ENCODE measurements at places on chromosomes 5 and 9.

GRCh38 chr9:124014956-124015660 is 3.5 kb downstream of the LHX2 start:
- no peak for DNase-seq

DNA sequence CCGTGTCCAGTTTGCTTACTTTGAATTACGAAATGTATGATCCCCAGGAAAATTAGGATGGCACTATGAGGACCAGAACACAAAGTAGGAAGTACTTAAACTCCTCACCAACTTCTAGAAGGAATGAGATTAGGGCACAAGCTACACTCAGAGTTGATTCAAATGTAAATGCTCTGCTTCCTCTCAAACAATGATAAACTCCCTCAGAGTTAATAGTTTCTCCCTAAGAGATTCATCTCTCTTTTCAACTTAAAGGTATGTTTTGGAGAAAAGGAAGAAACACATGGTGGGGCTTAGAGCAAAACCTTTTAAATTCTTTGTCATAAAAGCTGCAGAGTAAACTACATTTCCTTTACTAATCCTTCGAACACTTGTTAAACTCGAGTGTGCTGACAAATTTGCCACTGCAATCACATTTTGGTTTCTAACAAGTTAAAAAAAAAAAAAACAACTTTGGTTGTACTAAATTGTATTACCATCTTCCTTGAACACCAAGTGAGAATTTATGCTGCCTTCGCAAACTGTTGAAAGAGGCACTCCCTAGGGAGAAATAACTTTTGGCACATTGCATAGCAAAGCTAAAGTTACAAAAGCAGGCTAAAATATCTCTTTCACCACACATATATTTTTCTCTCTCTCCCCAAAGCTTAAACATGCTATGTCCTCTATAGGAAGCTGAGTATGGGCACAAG is 66.6 kb downstream of the DENND1A start:
- no peak for DNase-seq

- DNase-seq: no peak
Measured at GRCh38 chr5:99314721-99315120, 385.9 kb upstream of the CHD1 start.

- no peak for DNase-seq
Measured at GRCh38 chr5:139653616-139654015, 5.5 kb downstream of the CXXC5 start.

DNA sequence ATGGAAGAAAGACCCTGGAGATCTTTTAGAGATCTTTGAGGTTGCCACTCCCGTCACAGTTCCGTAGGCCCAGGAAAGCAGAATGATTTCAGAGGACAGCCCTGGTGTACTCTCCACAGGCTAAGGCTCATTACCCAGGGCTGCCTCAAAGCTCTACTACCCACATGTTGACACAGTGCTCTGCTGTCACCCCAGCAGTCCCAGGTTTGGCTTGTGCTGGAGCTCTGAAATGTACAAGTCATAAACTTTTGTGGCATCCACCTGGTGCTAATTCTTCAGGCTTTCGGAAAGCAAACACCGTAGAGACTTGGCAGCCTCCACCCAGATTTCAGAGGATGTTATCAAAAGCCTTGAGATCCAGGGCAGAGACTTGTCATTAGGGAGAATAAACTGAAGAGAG is 136.5 kb downstream of the MTRR start:
- DNase-seq: no peak

DNA sequence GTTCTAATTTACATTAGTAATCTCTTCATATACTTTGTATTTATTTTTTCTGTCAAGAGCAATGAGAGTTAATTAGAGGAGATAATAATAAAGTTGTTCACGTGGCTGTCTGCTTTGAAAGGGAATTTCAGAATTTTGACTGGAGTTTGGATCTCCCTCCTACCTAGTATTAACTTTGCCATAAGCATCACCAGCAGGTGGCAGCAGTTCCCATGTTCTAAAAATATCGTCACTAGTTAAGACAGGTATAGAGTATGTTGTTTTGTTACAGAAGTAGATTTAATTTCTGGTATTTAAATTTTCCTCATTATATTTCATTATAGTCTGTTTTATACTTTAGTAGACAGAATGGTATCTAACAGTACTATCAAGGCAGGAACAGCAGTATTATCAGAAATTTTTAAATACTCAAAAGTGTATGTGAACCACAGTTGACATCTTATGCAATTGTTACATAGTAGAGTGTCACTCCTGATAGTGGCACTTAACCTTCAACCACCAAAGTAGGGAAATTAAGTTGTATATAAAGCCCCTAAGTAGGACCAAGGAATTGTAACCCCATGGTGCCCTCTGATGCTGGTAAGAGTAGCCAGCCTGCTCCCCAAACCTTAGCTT is 20.4 kb downstream of the GNPDA1 start:
- peak; percentile 54 for DNase-seq

GRCh38 chr5:80161165-80161564 is 94.7 kb downstream of the SERINC5 start:
- no peak for DNase-seq

DNA sequence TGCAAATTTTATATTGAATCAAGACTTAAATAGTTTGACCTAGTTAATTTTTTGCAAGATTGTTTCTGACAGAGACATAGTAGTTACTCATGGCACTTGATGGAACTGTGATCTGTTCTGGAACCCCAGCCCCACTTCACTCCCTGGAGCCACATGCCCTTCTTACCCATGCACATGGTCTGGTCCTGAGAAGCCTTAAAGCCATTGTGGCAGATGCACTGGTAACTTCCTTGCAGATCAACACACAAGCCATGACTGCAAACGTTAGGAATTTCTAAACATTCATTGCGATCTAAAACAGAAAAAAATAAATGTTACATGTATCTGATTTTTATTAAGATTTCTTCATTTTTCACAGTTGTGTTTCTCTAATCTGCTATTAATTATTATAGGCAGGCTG is 221.2 kb downstream of the SLC12A2 start:
- no peak for DNase-seq

DNA sequence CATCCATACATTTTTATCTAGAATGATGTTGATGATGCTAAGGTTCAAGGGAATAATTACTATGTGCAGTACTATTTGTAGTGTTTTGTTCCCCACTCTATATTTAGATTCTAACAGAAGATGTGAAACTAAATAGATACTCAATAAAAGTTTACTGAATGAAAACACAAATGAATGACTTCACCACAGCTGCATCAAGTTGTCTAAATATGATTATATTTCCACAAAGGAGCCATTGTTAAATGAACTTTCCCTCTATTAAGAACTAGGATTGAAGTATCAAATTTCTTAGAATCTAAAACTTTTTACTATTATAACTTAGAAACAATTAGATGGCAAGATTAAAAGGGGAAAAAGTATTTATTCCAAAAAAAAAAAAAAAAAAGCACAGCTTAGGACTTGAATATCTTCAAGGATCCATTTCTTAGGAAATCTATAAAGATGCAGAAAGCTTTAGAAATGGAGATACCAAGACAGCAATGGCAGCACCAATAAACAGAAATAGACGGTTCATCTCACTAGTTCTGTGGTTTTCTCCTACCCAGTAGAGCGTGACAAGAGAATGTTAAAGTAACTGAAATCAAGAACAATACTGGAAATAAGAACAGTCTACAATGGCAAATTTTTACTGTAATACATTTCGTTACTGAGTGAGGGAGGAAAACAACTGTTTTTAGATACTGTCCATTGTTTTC is 347.6 kb downstream of the EBF1 start:
- DNase-seq: no peak

DNA sequence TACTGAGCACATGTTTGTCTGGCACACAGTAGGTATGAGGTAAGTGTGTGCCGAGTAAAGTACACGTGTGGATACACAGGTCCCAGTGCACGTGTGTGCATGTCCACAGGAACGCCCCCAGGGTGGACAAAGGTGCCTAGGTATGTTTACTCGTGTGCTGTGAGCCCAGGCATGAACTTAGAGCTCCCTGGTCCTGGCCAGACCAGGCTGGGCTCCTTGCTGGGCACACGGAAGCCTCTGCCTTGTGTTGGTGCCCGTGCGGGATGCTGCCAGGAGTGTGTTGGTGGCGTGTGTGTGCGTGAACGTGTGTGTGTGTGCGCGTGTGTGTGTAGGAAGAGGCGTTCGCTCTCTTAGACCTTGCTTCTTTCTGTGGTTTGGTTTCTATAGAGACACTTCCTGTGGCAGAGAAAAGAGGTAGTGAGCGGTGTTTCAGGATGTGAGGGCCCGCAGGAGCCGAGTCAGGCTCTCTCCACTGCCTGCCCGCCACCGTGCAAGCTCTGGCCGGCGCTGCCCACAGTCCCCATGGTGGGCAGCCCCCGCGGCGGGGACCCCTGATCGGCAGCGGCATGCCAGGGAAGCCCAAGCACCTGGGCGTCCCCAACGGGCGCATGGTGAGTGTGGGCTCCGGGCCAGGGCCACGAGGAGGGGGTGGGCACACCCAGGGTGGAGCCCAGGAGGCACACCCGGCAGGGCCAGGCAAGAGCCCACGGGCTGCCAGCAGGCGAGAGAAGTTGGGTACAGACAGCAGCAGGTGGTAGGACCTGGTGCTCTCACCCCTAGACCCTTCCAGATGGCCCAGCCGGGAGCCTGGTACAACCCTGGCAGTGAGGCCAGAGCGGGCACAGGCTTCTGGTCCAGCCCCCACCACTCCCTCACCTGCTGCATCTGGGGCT is at the start of gene RGS14:
Gene RGS14, plus strand, starts transcription at position 466 of the 893 bp plus-strand sequence. Its CDS starts 101 bp downstream, at position 567.
- peak; percentile 47 for DNase-seq

- no peak for DNase-seq
Measured at GRCh38 chr9:115393976-115394775, 276.2 kb upstream of the TNC start.

GRCh38 chr5:34621277-34622097 is 34.6 kb upstream of the RAI14 start:
- DNase-seq: no peak

DNA sequence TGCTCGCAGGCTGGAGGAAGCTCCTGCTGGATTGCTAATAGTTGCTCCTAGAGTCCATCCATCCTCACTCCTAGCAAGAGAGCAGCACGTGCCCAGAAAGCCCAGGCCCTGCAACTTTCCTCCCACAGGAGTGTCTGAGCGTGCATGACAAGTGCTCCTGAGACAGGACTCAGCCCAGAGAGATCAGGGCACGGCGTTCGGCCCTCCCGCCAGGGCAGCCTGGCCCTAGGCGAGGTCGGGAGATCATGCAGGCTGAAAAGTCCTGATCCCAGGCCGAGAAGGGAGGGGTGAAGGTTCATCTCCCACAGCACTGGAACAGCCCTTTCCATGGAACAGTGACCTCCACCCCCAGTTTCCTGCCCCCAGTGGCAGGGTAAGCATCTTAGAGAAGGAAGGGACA is 94.8 kb downstream of the ROR2 start:
- DNase-seq: no peak

DNA sequence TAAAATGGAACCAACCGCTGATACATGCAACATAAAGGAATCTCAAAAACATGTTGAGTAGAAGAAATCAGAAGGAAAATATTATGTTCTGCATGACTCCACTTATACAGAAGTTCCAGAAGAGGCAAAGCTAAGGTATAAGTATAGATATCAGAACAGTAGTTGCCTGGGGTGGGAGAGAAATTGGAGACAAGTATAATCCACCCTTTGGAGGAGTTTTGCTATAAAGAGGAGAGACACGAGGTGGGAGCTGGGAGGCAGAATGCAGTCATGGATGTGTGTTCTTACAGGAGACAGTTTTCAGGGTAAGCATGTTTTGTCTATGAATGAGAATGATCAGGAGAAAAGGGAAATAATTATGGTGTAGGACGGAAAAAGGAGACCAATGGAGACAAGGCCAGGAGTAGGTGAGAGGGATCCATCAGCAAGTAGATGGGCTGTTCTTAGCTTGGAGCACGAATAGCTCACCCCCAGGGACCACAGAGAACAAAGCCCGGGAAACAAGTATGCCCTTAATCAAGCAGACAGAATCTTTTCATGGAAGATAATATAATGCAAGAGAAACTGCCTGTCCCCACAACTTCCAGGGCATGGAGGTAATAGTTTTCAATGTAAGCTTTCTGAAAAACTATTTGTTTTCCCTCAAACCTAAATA is 72.2 kb downstream of the MED27 start:
- no peak for DNase-seq

- peak; percentile 97 for DNase-seq
Measured at GRCh38 chr9:89661956-89662717, 57.3 kb downstream of the GADD45G start.

- DNase-seq: no peak
Measured at GRCh38 chr9:36780186-36780585, 207.5 kb downstream of the MELK start.

- peak; percentile 93 for DNase-seq
Measured at GRCh38 chr9:75962013-75962661, 71.7 kb downstream of the PCSK5 start.

- no peak for DNase-seq
Measured at GRCh38 chr9:107919263-107919662, 429.7 kb upstream of the KLF4 start.

GRCh38 chr5:112189391-112189790 is 229.7 kb downstream of the EPB41L4A start:
- no peak for DNase-seq

DNA sequence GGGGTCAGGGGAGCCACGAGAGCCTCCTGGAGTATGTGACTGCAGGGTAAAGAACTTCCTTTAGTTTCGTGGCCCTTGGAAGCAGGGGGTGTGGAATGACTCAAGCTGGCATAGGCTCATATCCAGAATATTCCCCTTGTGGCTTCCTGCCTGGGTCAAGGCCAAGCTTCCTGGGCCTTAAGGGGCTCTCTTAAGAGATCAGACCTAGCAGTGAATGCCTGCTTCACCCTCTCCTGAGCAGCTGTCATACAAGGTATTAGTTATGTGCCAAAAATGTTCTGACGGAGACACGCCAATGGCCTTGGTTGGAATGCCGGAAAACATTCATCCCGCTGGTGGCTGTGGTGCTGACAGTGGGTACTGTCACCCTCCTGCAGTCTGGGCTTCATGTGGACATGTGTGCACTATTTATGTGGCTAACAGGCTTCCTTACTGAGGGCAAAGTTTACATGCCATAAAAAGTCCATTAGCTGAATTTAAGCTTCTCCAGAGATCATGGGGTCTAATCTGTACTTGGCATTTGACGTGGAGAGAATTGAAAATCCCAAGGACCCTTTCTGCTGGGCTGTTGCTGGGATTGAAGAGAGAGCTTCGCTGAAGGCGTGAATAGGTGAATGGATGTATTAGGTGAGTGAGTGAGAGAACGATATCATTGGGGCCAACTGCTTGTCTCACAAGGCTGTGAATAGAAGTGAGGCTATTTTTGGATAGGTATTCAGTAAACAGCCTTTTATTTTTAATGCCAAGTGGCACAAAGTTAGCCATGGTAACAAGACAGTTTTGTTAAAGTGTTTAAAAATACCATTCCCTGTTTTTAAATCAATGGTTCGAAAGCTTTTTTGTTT is 156.8 kb downstream of the MACROH2A1 start:
- peak; percentile 55 for DNase-seq

- no peak for DNase-seq
Measured at GRCh38 chr5:96538808-96539250, 105.8 kb upstream of the PCSK1 start.

DNA sequence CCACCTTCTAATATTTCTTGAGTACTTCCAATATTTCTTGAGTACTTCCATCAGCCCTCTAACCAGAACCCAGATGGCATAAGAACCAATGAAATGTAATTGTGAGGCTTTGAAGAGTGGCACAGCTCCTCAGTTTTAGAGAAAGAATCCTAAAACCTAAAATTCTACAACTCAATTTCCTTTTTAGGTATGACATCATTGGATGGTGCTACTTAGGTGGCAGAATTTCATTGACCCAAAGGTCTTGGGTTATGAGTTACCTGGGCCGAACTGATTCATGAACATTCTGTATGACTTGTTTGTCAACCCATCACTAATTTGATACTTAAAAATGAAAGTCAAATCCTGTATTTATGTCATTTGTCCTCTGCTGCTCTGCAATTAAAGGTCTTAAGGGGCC is 13.1 kb downstream of the HMGCS1 start:
- no peak for DNase-seq

- DNase-seq: no peak
Measured at GRCh38 chr5:78377056-78377717, 16.8 kb downstream of the SCAMP1 start.
